ENCODE measurements at places on chromosomes 6 and 20.

DNA sequence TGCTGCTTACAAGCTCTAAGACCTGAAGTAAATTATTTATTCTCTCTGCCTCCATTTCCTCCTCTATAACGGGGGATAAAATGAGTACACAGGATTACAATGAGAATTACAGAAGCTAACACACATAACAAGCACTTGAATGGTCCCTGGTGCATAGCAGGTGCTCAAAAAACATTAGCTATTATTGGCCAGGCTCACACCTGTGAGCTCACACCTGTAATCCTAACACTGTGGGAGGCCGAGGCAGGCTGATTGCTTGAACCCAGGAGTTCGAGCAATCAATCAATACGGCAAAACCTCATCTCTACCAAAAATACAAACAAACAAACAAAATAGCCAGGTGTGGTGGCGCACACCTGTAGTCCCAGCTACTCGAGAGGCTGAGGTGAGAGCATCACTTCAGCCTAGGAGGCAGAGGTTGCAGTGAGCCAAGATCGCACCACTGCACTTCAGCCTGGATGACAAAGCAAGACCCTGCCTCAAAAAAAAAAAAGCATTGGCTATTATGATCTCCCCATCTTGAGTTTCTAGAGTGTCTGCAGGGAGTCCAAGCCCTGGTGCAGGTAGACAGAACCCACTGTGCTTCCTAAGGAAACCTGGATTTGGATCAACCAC is 68.1 kb downstream of the PREX1 start:
- DNase-seq: no peak

GRCh38 chr6:105402090-105402938 is 568 bp downstream of the PREP start:
- DNase-seq: no peak

GRCh38 chr6:167766986-167767714 is 59.6 kb upstream of the AFDN start:
- no peak for DNase-seq

GRCh38 chr20:58098571-58098970 is 129.9 kb downstream of the ANKRD60 start:
- DNase-seq: no peak

- no peak for DNase-seq
Measured at GRCh38 chr6:4272996-4273395, 137.6 kb upstream of the ECI2 start.

DNA sequence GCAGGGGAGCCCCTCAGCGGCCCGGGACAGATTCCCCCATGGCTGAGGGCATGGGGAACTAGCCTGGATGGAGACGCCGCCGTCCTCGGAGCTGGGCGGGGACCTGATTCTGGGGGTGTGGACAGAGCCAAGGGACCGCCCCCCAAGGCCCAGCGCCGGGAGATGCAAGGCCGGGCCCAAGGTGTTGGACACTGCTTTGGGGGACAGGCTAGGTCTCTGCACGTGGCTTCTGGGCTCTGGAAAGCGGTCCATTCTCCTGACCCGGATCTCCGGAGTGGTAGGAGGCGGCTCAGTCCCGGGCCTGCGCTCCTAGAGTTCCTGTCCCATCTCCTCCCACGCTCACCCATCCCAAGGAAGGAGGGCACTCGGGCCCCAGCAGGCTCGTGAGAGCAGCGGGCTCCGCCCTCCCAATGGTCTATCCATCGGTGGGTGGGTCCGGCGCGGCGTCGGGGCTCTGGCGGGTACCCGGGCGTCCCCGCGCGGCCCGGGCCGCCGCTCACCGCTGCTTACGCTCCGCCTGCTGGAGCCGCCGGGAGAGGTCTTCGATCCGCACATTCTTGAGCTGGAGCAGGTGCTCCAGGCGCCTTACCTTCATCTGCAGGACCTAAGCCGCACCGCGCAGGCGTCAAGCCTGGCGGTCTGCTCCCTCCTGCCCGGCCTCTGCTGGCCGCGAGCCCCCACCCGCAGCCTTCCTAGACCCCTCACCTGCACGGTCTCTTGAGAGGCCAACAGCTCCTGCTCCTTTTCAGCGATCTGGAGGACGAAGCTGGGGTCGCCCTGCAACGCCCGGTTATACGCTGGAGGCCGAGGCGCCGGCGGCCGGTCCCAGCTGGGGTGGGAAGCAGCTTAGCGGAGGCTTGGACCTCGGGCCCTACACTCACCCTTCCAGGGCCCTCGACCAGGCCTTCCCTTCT is 3.3 kb downstream of the SPEF1 start:
- DNase-seq: no peak

All from fibroblast of the conjunctiva (primary cell).